Left kidney (tissue), 8 donors: ENCODE measurements at places on chromosomes 12 and 14.

GRCh38 chr14:64684091-64684490 is 20.1 kb upstream of the PLEKHG3 start:
- DNase-seq: no peak

GRCh38 chr12:6205144-6205539 is 4.9 kb downstream of the CD9 start:
- no peak for DNase-seq

DNA sequence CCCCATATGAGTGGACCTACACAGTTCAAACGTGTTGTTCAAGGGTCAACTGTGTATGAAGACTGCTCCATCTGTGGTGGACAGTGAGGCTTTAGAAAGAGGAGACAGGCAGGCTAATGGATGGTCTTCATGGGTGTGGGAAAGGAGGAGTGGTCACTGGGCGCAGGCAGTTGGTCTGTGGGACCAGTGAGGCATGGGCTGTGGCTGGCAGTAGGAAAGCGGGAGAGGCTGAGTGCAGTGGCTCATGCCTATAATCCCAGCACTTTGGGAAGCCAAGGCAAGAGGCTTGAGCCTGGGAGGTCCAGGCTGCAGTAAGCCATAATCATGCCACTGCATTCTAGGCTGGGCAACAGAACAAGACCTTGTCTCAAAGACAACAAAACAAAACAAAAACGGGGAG is 2.0 kb upstream of the NR4A1 start:
- DNase-seq: no peak

- peak; percentile 80 for DNase-seq
Observed at GRCh38 chr12:124053851-124054250, 80.8 kb downstream of the ZNF664 start.

GRCh38 chr12:42617622-42618021 is 28.1 kb upstream of the PRICKLE1 start:
- peak; percentile 20 for DNase-seq

DNA sequence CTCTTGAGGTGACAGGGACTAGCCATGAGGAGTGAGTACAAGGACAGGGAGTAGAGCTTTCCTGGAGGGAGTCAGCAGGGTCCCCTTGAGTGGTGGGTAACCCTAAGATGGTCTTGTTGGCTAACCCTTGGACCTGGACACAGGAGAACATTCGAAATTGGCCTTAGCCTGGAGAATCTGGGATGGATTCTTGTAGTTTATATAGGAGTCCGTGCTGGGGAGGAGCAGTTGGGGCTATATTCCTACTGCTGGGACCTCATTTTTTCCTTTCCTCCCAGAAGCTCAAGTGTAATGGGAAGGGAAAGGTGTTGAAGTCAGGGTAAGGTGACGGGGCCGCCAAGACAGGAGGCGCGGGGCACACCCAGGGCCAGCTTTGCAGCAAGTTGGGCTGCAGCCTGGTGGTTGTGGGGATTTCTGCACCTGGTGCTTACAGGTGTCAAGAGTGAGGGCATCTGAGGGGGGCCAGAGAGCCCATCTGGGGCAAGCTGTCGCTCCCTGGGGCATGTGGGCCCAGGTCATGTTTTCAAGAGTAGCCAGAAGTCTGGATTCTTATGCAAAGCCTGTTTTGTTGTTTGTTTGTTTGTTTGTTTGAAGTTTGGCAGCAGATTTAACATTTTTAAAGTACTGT is 5.1 kb downstream of the BCL7A start:
- DNase-seq: no peak

DNA sequence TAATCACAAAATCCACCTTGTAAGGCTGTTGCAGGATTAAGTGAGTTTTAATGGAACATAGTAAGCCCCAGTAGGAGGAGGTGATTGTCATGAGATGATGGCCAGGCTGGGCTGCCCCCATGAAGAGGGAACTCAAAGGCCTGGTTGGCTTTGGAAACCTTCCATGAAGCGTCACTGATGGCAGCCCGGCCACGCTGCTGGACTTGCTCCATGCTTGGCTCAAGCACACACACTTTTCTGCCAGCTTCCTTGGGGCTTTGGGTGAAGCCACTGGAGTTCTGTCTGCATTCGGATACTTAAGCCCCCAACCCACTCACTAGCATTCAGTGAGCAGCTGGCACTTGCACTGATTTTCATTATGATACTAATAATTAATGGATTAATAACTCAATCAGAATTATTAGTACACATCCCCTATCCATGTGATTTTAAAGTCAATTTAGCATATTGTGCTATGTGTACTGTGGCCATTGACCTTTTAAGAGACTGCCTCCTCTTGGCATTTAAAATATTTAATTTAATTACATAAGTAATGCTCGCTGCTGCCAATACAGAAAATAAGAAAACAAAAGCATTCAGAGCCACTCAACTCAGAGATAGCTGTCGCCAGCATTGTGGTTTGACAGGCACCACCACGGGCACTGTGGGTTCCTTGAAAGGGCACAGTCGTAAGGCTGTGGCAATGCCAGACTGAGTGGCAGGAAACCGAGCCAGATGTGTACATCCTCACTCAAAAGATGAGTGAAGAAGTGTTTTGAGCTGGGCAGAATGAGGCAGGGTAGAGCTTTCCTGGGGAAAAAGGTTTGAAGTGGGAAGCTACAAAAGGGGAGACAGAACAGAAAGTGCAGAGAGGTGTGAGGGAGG is 15.9 kb downstream of the KRT85 start:
- no peak for DNase-seq

DNA sequence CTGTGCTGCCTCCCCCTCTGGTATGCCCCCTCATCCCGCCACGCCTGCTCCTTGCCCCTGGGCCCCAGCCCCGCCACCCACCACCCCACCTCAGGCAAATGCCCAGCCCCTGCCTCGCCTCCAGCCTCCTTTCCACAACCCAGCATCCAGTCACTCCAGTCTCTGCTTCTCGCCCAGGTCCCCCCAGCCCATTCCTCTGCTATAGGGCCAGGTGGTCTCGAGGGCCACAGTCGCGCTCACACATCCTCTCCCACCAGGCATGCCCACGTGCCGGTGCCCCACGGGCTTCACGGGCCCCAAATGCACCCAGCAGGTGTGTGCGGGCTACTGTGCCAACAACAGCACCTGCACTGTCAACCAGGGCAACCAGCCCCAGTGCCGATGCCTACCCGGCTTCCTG is 6.1 kb upstream of the NXPH4 start:
- DNase-seq: no peak

GRCh38 chr12:77940011-77940423 is 109.3 kb downstream of the NAV3 start:
- no peak for DNase-seq

DNA sequence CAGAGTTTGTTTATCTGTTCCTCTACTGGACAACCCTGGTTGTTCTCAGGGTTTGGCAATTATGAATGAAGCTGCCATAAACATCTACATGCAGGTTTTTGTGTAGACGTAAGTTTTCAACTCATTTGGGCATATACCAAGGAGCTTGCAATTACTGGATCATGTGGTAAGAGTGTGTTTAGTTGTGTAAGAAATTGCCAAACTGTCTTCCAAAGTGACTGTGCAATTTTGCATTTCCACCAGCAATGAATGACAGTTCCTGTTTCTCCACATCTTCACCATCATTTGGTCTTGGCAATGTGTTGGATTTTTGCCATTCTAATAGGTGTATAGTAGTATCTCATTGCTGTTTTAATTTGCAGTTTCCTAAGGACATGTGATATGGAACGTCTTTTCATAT is 39.8 kb upstream of the FBXO33 start:
- no peak for DNase-seq

DNA sequence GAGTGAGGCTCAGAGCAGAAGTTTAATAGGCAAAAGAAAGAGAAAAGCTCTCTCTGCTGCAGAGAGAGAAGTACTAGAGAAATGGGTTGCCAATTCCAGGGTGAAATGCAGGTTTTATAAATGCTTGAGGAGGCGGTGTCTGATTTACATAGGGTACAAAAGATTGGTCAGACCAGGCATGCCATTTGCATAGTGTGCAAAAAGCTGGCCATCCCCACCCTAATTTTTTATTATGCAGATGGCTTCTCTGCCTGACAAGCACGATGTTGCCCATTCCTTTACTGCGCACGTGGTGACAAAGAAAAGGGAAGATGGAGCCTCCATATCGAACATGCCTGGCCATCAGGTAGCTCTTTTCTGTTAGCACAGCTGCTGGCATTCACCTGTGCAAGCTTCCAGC is 209.3 kb upstream of the PPFIA2 start:
- DNase-seq: no peak

GRCh38 chr14:21068521-21069387 is 1.4 kb upstream of the ARHGEF40 start:
- DNase-seq: peak; percentile 82

DNA sequence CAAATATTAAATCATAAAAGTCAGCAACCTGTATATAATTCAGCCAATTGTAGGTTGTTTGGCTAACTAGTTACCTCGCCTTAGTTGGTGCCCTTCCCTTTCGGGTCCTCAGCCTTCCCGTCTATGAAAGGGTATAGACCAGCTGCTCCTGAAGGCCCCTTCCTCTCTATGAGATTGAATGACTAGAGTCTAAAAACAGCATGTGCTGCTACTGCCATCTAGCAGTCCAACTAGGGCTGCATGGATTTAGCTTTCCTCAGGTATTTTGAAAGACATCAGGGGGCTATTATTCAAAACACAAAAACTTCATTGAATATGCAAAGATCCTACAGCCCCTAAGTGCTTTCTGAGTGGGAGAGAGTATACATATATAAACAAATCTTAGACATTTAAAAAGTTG is 37.0 kb upstream of the TMEM263 start:
- DNase-seq: peak; percentile 50

GRCh38 chr12:68481181-68481941 is 129.3 kb upstream of the RAP1B start:
- no peak for DNase-seq

DNA sequence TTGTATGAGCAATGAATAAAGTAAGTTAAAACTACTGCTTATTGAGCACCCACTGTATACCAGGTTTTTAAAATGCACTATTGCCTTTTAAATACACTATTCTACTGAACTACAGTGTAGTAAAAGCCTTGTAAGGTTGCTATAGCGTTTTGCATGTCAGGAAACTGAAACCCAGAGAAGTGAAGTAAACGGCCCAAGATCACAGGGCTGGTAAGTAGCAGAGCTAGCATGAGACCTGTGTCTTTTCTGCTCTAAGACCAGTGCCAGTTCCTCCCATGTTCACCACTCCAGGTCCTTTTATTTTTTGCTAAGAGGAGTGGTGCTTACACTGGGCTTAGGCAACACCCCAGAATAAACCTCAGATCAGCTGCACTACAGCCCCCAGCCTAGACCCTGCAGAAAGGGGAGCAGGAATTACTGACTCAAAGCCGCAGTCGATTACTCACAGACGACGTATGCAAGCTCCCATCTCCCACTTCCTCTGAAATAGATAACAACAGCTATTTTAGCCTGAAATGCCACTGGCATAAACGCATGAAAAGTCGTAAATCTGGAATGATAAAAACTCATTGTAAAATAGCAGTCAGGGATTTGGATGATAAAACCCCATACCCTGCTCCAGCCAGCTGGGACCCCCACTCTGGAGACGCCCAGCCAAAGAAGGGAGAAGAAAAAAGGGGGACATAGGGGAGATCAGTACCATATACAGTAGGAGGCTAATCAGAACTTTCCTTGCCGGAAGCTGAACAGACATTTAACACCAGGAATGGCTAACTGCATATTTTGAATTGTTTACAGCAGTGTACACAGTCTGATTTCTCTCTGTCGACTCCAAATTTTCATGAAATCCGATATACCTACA is 108.3 kb downstream of the NUAK1 start:
- no peak for DNase-seq

DNA sequence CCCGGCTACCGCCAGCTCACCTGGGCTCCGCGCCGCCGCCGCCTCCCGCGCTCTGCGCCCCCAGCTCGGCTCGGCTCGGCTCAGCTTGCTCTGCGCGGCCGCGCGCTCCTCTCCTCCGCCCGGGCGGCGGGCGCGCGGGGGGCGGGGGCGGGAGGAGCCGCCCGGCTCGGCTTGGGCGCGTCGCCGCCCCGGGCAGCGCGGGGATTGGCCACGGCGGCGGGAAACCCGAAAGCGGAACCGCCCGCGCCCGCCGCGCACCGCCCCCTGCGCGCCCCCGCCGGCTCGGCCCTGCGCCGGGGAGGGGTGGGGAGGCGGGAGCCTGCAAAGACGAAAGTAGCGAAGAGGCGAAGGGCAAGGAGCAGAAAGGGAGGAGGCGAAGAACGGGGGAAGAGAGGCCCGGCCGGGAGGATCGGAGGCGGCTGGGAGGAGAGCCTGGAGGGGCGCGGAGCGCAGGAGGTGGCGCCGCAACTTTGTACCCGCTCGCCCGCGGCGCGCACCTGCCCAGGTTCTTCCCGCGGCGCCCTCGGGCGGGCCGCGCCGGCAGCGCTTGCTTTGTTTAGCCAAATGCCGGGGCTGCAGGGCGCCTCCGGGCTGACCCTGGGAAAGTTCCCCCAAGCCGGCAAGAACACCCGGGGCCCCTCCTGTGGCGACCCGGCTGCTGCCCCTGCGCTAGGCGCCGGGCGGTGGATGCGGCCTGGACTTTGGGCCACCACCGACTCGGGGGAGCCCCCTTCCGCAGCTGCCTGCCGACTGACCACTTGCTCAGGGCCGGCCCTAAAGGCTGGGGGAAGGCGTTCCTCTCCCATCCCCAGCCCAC is at the start of gene CAMKK2:
Gene CAMKK2 (minus strand): TSS at position 92 of the 817 bp plus-strand sequence. CDS start 22,183 bp downstream, outside the sequence.
- DNase-seq: peak; percentile 87

DNA sequence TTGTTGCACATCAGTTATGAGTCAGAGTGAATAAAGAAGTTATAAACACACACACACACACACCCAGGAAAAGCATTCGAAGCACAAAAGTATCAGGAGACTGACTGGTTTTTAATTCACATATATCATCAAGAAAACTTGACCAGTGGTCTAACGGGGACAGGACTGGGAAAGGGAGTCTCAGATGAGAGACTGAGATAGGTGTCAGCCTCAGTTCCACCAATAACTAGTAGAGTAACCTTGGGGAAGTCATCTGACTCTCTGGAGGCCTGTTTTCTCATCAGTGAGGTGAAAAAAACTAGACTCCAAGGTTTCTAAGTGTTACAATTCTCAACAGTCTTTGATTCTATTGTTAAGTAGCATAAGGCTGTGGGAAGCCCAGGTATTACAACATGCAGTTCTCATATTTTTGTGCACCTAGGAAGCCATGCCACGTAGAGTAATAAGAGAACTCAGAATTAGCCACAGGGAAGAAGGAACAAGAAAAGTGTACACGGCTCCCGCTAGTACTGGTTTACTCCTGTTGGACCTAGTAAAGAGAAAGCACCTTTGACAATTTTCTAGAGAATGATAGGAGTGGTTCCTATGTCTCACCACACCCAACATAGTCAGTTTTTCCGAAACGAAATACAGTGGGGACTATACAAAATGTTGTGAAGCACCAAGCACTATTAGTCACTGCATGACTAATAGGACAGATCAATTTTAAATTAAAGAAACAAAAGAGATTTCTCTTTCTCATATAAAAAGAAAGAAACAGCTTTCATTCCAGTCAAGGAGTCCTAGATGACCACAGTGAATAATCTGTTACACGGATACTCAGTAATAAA is 5.0 kb downstream of the PPTC7 start:
- DNase-seq: no peak

DNA sequence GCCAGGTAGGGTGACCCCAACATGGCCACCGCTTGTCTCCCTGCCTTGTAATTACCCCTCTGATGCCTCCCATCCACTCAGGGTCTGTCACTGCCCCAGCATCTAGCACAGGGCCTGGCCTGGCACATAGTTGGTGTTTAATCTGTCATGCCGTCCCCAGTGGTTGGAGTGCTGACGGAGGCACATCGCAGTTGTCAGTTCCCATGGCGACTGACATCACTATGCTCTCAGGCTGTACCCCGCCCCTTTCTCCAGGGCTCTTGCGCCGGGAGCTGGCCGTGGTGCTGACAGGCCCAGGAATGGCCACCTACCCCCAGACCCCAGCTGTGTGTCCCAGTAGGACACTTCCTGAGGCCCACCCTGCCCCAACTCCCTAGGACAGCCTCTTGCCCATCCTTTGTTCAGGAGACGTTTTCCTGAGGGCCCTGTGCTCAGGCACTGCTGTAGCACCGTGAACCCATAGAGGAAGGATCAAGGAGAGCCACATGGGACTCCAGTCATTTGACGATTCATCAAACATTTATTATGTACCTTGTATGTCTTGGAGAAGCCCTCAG is 23.0 kb downstream of the FAM222A start:
- peak; percentile 75 for DNase-seq
